ENCODE measurements at places on chromosomes 12 and 14. TPM values are rescaled to one million over a fixed set of nuclear protein-coding genes. Genes with fewer than 3 reads are reported as not detected.
A peak's percentile ranks its signal among the peaks of the same experiment; 100 is the strongest.

KRT5 gene
- not detected for total RNA-seq

DNAI7 gene
- 0.59 TPM for total RNA-seq

SERPINA9 gene
- total RNA-seq, result not detected

C1R gene
- total RNA-seq, result 112 TPM

KRT75 gene
- 0.02 TPM for total RNA-seq

TPPP2 gene
- total RNA-seq, result not detected

GRCh38 chr12:26705851-26706250 lies 127.1 kb downstream of the ITPR2 start:
- DNase-seq, result no peak

GRCh38 chr12:58434726-58435125 lies 485.6 kb downstream of the LRIG3 start:
- no peak for DNase-seq

DNA sequence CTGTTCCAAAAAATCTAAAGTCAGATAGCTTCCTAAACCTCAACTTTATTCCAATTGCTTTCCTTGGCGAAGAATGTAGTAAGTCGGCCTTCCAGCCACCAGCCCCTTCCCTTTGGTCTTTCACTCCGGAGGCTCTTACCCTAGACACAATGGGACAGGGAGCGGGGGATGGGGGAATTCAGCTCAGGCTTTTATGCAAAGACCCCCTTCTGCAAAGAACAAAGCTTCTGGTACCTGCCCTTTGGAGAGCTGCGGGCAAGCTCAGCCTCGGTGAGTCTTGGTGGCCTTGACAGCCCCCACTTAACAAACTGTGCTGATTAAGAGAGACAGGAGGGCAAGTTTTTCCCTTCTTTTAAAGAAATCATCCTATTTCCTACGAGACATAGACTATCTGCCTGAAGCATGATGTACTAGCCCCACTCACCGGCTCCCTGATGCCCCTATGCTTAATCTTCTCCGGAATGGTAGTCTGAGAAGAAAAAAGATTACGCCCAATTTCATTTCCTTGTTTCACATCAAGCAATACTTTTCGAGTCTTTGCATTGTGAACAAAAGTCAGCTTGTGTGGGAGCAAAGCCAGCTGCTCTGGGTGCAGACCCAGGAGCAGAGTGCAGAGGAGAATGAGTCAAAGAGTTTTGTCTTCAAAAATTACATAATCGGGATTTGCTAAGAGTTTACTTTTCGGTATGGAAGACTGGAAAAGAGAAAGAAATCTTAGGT lies 1.5 kb upstream of the NANOG start:
- DNase-seq, result no peak

- no peak for DNase-seq
These were observed 12.3 kb upstream of the GNG2 start for GRCh38 chr14:51848120-51848519.

GRCh38 chr14:24353559-24354481 lies 14.0 kb upstream of the RIPK3 start:
- DNase-seq, result no peak

DNA sequence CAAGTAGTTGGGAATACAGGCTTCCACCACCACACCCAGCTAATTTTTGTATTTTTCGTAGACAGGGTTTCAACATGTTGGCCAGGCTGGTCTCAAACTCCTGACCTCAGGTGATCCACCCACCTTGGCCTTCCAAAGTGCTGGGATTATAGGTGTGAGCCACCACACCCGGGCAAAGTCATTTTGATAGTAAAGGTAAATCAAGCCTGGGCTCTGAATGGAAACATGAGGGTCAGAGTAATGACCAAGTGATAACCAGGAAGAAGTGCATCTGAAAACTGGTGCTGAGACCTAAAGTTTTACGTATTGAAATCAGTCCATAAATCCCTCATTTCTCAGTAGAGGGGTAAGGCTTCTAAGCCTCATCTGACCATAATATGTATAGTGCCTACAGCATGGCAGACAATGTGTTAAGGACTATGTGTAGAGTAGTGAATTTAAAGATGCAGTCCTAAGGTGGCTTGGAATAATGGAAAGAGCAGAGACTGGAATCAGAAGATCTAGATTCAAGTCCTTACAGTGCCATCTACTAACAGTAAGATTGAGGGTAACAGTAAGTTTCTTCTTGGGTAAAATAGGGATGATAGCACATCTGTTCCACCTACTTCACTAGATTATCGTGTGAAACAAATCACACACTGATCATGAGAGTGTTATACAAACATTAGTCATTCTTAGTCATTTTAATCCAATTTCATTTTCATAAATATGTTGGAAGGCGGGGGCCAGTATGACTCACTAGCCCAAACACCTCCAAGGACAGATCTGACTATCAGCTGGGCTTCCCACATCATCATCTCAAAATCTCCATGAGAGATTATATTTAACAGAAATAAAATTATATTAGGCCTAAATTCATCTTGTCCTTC lies 11.2 kb downstream of the MAP4K5 start:
- DNase-seq, result peak; percentile 81

DNA sequence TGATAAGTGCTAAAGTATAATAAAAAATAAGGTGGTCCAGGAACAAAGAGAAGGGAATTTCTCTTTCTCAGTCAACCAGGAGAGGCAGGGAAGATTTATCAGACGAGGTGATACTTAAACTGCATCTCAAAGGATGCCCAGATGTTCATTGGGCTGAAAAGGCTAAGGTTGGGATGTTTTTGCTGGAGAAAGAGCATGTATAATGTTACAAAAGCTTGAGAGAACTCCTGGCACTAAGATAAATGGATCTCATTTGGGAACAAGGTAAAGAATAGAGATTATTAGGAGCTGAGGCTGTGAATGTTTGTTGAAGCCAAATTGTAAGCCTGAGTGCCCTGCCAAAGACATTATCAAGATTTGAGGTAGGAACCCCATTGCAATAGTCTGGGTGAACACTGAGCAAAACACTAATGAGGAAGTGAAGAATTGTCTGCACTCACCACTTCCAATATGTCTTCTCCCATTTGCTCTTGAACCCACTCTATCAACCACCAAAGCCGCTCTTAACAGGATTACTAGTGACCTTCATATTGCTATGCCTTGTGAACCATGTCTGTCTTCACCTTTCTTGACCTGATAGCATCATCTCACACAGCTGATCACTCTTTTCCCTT lies 149.0 kb upstream of the ARID2 start:
- no peak for DNase-seq

DNA sequence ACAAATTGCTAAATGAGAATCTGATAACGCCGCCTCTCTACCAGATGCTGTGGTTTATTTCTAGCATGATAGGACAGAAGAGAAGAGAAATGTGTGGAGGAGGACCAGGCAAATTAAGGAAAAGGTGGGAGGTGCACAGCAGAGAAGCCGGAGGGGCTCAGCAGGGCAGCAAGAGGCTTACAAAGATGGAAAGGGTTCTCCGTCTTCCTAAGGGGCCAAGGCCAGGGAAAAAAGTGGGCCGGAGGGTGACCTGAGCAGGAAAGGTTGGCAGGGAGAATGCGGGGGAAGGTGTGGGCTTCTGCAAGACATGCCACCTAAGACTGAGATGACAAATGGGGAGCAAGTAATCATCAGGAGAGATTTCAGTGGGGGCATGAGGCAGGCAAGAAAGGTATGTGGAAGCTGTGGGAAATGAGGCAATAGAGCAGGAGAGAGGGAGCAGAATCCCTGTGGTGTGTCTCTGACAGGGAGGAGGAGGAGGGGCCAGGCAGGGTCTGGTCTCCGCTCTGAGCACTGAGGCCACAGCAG lies 18.7 kb downstream of the MANSC1 start:
- DNase-seq, result no peak

DNA sequence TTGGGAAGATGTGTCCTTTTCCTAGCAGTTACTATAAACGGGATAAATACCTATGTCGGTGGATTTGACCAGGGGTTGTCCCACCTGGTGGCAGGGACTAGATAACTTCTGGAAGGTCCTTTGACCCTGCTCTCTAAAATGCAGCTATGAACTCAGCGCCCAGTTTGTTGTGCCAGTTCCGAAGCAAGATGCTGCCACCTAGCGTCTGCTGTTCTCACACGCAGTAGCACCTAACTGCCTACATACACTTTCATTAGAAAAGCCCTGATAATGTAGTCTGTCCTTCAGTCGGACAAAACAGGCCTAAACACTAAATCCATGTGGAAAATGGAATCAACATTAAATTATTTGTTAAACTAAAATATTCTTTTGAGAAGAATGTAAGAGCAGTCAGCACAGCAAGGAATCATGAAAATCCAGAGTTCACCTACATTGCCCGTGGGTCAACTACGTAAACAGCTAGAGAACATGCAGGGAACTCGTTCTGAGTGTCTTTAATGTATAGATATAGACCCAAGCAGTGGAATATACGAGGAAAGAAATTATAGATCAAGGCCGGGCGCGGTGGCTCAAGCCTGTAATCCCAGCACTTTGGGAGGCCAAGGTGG lies 51.1 kb upstream of the CRACR2A start:
- peak; percentile 55 for DNase-seq

- peak; percentile 65 for DNase-seq
These were observed 4.3 kb upstream of the MMP19 start for GRCh38 chr12:55847033-55847432.

DNA sequence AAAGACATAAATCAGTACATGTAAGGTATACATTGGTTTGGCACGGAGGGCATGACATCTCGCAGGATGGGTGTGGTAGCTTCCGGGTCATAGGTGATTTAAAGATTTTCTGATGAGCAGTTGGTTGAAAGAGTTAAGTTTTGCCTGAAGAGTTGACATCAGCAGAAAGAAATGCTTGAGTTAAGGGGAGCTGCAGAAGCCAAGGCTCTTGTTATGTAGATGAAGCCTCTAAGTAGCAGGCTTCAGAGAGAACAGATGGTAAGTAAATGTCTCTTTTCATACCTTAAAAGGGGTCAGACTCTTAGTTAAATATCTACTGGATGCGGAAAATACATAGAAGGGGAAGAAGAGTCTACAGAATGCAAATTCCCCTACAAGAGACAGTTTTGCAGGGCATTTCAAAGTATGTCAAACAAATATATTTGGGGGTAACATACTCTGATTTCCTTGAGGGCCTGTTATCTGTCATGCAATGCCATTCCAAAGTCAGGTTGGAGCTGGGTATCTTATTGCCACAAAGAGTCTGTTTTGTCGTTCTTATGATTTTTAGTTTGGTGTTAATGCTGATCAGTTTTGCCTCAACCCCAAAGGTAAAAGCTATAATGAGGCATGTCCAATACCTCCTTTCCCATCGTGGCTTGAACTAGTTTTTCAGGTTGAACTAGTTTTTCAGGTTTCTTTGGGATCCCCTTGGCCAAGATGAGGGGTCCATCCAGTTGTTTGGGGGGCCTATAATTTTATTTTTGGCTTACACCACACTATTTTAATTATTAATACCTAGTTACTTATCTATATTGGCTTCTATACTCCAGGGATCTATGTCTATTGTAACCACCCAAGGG lies 67.0 kb downstream of the PTHLH start:
- no peak for DNase-seq

- no peak for DNase-seq
These were observed 73.2 kb downstream of the SLC2A13 start for GRCh38 chr12:40032433-40033241.
